Stimulated activated CD4-positive, alpha-beta T cell treated with anti-CD3 and anti-CD28 coated beads, Interleukin-2, amount 100 ng/mL, for 48 hours (primary cell): ENCODE measurements at places on chromosomes 2 and 18.
A peak's percentile ranks its signal among the peaks of the same experiment; 100 is the strongest.

- no peak for DNase-seq
Measured at GRCh38 chr2:75375646-75376582, 176.6 kb upstream of the TACR1 start.

DNA sequence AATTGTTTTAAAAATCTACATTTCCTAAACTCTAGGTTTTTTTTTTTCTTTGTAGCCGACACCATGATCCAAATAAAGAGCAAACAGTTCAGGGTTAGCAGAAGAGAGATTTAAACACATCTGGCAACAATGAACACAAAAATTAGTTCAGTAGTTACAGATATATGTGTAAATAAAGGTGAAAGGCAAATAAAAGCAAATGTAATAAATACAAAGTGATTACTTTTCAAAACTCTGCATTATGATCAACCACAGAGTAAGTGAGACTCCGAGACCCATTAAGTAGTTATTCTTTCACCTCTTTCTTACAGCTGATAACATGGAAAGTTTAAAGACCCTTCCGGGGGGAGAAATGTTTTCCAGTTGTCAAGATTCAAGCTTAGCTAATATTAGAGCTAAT is 716 bp downstream of the CALCRL start:
- no peak for DNase-seq

GRCh38 chr2:125696560-125696959 is 959.4 kb upstream of the GYPC start:
- no peak for DNase-seq

DNA sequence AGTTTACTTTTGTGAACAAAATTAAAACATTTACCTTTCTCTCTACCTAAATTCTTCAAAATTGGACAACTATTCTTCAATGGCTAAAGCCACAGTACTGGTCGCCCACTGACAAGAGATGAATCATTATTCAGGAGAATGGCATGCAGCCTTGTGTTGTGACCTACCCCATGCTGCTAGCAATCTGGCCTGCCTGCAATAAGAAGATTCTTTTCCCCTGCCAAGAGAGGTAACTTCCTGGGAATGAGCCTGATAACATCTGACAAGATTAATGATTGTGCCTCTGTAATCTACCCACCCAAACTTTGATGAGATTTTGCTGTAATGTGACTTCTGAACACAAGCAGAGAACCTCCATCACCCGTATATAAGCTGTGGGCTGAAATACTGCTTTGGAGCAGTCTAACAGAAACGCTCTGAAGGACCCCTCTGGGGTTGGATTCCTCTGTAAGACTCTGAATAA is 47.0 kb upstream of the ST3GAL5 start:
- DNase-seq = no peak

- no peak for DNase-seq
Measured at GRCh38 chr2:8133363-8133762, 548.5 kb upstream of the ID2 start.

DNA sequence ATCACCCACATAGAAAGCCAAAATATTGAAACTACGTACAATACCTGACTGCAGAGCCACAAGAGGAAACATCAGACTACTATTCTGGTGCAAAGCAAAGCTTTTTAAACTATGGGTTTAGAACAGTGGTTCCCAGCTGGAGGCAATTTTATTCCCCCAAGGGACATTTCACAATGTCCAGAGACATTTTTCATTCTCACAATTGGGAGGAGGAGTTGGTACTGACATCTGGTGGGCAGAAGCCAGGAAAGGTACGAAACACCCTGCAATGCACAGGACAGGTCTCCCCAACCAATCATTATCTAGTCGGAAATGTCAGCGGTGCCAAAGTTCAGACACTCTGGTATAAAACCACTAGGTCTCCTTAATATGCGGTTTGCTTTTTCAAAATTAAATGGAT is 88.4 kb upstream of the ARL5A start:
- DNase-seq = no peak

DNA sequence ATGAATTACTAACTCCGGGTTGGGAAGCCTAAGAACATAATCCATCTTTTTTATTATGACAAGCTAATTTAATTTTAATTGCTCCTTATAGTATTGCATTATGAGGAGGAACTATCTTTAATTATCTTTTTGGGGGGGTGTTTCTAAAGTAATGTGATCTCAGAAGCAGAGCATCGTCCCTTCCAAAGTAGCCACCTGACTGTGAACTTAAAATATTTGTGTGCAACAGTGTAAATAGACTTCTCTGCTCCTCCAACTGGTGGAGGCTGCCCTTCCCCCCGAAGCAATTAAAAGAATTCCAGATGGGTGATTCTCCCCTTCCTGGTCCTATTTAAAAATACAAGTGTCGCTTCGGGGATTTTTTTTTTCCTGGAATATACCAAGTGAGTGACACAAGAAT is 55.7 kb downstream of the TCF7L1 start:
- DNase-seq = no peak

DNA sequence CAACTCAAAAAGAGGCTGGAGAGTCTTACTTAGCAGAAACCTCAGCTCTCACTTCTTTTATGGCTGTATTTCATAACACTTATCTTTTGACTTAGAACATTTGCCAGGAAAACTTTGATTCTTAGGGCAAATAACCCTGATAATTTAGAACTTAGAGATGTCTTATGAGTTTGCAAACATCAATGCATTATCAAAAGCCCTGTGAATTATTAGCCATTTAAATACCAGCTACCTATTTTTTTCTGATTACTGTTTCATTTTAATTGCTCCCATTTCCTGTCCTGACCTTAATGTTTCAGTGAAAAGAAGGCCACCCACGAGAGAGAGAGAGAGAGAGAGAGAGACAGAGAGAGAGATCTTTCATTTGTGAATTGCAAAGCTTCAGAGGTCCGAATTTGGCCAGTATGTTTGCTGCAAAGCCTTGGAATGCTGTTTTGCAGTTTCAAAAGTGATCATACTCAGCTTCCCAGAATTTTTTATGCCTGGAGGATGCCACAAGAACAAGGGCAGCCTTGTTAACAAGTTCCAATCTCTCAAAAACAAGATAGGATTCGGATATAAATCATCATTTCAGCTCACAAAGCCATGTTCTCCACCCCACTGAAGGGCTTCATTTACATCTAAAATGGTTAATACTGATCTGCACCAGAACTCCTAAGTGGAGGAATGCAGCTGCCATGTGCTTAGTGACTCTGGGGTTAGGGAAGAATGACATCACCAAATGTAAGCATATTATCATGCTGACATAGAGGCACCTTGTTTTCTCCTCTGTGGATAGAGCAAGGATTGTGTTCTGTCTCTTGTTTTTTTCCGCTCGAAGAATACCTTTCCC is 478.2 kb downstream of the ARHGAP15 start:
- no peak for DNase-seq

DNA sequence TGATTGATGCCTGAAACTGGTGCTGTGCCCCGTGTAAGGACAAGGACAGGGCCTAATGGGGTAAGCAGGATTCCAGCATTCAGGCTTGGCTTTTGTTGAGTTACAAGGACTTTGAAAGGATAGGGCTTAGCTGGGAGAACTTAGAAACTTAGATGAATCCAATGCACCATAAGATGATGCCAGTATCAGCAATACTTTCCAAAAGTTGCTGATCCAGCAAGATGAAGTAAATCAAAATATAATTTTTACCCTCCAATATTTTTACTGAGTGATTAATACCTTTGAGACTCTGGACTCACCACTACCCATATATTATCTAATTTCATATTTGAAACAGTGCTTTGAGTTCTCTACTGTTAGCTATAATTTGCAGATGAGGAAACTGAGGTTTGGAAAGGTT is 354.5 kb upstream of the ATP5MC3 start:
- no peak for DNase-seq

DNA sequence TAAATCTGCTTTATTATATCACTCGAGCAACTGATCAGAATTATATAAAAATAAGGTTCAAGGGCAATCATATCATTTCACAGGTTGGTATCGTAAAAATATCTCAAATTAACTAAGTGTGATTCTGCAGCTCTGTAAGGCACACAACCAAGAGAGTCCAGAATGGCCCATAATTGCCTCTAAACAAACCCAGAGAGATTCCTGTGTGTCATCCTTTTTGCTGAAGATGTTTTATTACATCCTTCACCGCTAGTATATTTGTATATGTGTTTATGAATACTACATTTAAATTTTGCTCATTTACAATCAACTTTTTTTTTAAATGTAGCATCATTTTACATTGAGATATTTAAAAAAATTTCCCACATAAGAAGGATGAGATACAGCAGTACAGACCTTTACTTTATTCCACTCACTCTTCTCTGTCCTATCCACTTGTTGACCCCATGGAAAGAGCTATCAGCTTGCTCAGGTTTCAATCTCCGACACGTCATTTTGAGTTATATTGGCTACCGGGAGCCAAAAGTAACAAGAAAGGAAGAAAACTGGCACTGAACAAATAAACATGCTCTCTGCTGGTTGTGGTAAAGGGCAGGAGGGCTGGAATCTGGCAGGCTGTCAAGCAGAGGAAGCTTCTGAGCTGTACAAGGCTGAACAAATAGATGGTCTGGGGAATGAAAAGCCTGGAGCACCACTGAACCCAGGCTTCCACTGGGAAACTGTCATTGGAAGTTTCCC is 23.1 kb downstream of the PLA2R1 start:
- DNase-seq = no peak

- DNase-seq = no peak
Measured at GRCh38 chr18:255171-255570, 12.7 kb downstream of the THOC1 start.

GRCh38 chr2:186460465-186460864 is 25.6 kb upstream of the ZC3H15 start:
- DNase-seq = no peak

GRCh38 chr2:112665113-112665780 is 19.5 kb downstream of the SLC20A1 start:
- DNase-seq = no peak

GRCh38 chr2:127081826-127082633 is 24.9 kb downstream of the BIN1 start:
- DNase-seq = peak; percentile 48

DNA sequence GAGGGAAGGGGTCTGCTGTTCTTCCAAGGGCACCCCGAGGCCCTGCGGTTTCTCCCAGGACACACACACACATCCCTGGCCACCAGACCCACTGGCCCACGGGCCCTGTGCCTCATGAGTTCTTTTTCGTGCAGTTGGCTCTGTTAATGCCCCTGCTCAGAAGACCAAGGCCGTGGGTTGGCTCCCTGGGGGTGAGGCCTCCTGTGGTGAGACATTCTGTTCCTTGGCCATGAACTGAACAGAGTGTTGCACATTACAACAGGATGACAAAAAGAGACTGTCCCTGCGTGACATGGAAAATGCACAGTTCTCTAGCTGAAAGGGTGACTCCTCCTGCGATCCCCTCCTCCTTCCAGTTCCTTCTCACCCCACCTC is 30.7 kb downstream of the SH2D6 start:
- no peak for DNase-seq

- peak; percentile 68 for DNase-seq
Measured at GRCh38 chr2:111121828-111122630, 1.3 kb downstream of the BCL2L11 start.

GRCh38 chr2:186806591-186806990 is 42.4 kb downstream of the ZSWIM2 start:
- DNase-seq = no peak

GRCh38 chr2:96679848-96680247 is 37.3 kb downstream of the FER1L5 start:
- no peak for DNase-seq

GRCh38 chr2:65353046-65353445 is 79.4 kb downstream of the SPRED2 start:
- DNase-seq = no peak

DNA sequence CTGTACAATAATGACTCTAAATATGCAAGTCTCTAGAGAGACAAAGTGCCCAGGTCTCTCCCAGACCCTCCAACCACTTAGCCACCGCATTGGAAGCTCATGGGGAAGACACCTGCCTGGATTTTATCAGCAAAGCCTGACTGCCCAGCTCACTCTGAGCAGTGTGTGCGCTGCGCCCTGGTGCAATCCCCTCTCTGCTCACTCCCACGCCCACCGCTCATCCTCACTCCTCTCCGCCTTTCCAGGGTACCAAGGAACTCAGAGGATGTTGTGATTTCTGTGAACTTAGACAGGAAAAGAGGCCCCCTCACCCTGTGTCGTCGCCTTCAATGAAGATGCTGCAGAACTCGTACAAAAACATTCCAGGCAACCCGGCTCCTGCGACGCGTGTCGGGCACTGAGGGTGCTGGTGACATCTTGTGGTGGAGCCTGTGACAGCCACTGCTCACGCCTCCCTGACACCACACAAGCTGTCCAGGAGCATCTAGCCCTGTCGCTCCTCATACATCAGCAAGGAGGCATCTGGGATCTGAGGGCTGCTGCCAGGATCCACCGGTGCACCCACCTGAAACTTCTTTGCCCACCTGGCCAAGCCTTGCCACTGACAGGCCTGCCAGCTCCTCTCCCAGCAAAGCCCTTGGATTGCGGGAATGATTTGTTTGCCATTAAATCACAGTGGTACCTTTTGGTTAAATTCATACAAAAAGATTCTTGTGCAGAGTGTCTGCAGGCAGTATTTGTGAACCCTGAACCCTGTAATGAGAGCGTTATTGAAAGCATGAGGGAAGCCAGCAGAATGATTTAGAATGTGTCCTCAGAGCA is 220.4 kb downstream of the ZNF516 start:
- DNase-seq = no peak

- no peak for DNase-seq
Measured at GRCh38 chr2:29113891-29114321, 1.3 kb upstream of the CLIP4 start.

DNA sequence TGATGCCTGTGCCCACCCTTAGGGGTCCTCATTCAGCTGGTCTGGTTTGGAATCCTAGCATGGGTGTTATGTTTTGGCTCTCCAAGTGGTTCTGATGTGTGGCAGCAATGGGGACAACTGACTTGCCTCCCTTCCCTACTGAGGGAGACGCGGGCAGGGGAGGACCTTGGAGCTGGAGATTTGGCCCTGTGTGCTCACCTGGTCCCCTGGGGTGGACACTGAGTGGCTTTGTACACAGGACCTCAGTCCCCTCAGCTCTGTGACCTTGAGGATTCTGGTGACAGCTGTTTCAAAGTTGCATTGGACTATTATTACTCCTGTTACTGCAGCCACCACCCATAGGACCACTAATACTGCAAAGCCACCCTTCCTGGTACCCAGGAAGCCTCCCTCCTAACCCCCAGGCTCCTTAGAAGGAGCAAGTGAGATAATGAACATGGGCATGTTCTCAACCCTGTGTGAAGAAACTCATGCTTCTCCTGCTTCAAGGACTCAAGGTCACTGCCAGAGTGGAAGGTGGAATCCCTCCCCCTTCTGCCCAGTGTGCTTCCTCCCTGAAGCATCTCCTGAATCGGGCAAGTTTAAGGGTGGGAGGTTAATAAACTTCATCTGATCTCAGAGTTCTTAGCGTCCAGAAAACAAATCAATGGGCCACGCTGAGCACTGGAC is 26.5 kb downstream of the TMEM182 start:
- no peak for DNase-seq

GRCh38 chr2:238231809-238232208 is 8.0 kb downstream of the HES6 start:
- DNase-seq = no peak

DNA sequence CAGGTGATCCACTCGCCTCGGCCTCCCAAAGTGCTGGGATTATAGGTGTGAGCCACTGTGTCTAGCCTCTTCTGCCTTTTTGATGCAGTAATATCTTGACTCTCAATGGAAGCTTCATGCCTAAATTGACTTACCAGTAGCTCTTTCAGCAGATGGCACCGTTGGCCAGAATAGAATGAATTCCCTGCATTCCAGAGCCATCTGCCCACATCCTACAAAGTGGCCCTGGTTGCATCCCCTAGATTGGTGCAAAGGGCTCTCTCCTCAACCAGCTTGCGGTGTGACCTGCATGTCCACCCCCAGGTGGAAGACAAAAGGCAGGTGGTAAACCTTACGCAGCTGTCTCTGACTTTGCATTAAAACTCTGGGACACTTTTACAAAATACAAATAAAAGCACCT is 4.4 kb upstream of the PARD6G start:
- no peak for DNase-seq
